Fibroblast of upper back skin (primary cell): ENCODE measurements at places on chromosomes 16 and 17.

DNA sequence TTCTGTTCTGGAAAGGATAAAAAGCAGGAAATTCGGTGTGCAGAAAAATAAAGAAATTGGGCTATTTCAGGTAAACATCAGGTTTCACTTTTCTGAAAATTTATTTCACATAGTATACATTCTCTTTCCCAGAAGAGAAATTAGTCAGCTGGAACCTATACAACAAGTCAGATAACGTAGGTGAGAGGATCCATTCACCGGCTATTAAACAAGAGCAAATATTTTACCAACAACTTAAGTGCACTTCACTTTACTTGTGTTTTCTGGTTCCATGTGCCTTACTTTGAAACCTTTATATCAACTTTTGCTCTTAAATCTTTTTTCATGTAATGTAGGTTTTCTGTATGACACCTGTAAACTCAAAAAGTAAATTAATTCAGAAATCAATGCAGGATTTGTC, 839.7 kb downstream of the CDH11 start:
- no peak for DNase-seq

DNA sequence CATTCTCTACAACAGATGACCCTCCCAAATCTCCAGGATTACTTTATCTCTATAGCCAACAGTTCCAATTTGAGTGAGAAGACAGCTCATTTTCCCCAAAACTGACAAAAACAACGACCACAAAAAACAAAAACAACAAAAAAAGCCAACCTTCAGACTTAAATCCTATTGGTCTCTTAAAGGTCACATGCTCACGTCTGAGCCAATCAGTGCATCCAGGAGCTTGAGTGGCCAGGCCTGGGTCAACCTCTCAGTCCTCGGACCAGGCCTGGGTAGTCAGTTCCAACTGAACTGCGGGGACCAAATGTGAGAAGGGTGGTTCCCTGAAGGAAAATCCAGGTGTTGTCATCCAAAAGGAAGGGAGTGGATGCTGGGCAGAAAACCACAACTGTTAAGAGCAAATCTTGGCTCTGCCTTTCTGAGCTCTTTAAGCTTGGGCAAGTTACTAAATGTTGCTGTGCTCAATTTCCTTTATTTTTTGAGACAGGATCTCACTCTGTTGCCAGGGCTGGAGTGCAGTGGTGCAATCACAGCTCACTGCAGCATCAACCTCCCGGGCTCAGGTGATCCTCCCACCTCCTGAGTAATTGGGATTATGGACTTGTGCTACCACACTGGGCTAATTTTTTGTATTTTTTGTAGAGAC, 43.0 kb upstream of the MSI2 start:
- DNase-seq, result no peak

DNA sequence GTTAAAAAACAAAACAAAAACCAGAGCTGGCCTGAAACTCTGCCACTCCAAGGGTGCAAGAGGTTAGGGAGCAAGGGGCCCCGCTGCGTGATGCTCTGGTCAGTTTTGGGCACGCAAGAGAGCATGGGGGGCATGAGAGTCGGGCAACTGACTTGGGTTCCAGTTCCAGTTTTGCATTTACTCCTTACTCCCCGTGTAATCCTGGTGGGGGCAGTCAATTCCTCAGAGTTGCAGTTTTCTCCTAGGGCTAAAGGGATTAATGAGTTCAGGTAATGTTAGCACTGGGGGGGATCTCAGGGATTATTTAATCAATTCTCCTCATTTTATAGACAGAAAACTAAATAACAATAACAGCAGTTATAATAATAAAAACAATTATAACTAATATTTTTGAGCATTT, 72.9 kb upstream of the PMFBP1 start:
- DNase-seq, result no peak

DNA sequence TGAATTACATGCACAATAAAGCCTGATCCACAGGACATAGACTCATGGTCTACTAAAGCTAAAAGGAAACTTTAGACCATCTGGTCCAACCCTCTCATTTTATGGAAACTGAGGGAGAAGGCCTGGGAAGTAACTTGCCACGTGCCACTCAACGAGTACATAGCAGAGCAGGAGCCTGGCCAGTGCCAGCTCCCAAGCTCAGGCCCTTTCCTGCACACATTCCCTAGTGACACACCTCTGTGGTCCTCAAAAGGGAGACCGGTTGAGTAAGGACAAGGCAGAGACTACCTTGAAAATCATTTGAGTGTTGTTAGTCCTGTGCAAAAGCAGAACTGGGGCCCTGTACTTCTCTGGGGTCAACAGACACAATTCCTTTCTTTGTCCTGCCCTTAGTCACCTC, 2.8 kb downstream of the CCL4L2 start:
- DNase-seq, result no peak
